Stimulated activated CD4-positive, alpha-beta T cell treated with anti-CD3 and anti-CD28 coated beads, Interleukin-4, amount 100 ng/mL, for 4 hours (primary cell): ENCODE measurements at places on chromosomes 13 and 19.

DNA sequence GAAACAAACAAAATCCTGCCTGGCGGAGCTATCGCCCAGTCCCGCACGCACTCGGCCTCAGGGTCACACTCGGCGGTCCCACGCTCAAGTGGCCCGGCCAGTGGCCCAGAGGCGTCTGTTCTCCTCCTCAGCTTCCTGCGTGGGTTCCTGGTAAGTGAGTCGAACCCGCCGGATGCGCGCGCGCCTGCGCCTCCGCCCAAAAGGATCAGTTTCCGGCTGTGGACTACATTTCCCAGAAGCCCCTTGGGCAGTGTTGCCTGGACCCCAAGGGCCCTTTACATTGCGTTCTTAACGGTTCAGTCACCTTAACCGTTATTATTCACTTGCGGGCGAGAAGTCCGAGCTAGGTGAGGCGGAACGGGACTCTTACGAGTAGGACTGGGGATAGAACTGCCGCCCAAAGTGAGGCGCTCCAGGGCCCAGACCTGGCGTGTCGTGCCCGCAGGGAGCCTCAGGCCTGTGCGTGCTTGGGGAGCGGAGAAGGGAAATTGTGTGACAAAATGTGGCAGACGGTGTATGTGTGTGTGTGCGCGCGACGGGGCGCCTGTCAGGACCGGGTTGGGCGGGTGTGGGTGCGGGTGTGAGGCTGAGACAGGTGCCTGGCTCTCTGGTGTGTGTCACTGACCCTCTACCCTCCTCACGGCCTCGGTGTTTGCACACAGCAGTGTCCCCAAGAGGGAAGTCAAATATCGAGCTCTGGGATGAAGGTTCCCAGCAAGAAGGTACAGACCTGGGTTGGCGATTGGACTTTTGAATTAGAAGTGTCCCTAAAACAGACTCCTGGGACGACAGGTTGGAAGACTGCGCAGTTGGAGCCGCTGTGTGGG is at the start of gene ZNF546:
Gene ZNF546, plus strand, starts transcription at position 250 of the 827 bp plus-strand sequence. CDS start 1,267 bp downstream, outside the sequence.
- DNase-seq, result peak; percentile 83

- no peak for DNase-seq
Observed at GRCh38 chr13:110263888-110264287, 43.1 kb downstream of the COL4A1 start.

DNA sequence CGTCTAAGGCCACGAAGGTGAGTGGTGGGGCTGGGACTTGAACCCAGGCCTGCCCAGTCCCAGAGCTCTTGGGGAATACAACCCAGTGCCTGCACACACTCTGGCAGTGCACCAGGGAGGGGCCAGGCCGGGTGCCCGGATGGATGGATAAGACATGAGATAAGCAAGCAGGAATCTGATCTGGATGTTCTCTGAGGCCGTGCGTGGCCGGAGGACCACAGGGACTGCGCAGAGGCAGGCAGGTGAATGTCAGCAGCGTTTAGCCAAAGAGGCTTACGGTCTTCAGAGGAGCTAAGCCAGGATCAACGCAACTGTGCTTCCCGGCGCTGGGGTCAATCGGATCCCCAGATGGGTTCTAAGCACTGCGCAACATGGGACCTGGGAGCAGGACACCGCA is 1.5 kb downstream of the ZNF787 start:
- DNase-seq, result no peak

GRCh38 chr13:48645845-48646244 is 7.9 kb upstream of the CYSLTR2 start:
- DNase-seq, result no peak

DNA sequence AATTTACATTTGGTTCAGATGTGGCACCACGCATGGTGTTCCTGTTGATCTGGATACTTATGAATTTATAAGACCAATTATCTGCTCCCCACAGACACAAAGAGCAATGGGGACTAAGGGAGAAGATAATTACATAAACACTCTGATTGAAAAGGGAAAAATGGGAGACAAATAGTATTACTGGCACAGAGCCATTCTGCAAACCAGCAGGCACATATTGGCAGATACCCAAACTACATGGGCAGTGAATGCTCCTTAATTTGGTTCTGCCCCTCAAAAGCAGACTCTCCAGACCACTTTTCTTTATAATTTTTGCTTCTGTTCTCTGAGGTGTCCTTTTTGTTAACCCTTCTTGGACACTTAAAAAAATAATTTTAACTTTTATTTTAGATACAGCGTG is 1674.2 kb downstream of the PCDH9 start:
- DNase-seq, result no peak

DNA sequence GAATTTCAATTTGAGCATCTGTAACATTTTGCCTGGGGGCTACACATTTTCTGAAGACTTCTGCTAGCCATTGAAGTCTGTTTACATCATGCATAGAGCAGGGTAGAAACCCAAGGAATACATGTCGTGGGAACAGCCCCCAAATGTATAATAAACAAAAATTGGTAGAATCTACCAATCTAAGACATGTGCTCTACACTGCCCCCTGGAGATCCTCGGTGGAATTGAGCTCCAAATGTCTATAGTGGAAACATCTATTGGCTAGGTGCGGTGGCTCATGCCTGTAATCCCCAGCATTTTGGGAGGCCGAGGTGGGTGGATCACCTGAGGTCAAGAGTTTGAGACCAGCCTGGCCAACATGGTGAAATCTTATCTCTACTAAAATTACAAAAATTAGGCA is 57.3 kb downstream of the MBD3L2B start:
- peak; percentile 46 for DNase-seq

DNA sequence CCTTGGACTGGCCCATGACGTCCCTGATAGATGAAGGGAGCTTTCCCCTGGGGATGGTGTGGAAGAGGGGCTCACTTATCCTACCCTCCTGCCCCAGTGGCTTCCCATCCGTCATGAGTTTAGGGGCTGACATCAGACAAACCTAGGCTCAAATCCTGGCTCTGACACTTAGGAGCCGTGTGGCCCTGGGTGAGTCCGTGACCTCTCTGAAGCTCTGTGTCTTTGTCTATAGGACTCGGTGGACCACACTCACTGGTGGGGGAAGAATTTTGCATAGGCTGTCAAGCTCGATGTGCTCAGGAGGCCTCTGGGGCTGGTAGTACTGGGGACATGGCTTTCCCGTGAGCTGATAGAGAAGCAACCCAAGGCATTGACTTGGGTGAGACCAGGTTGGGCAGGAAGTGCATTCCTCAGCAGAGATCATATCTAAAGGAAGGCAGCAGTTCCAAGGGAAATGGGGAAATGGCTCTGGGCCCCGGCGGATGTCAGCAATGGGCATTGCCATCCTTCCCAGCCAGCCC is 17.4 kb upstream of the AP1M2 start:
- no peak for DNase-seq

DNA sequence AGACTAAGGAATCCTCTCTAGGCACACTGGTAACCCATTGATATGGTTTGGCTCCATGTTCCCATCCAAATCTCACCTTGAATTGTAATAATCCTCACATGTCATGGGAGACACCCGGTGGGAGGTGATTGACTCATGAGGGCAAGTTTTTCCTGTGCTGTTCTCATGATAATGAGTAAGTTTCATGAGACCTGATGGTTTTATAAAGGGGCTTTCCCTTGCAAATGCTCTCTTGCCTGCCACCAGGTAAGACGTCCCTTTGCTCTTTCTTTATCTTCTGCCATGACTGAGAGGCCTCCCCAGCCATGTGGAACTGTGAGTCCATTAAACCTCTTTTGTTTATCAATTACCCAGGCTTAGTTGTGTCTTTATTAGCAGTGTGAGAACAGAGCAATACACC is 81.4 kb upstream of the GPC6 start:
- no peak for DNase-seq

DNA sequence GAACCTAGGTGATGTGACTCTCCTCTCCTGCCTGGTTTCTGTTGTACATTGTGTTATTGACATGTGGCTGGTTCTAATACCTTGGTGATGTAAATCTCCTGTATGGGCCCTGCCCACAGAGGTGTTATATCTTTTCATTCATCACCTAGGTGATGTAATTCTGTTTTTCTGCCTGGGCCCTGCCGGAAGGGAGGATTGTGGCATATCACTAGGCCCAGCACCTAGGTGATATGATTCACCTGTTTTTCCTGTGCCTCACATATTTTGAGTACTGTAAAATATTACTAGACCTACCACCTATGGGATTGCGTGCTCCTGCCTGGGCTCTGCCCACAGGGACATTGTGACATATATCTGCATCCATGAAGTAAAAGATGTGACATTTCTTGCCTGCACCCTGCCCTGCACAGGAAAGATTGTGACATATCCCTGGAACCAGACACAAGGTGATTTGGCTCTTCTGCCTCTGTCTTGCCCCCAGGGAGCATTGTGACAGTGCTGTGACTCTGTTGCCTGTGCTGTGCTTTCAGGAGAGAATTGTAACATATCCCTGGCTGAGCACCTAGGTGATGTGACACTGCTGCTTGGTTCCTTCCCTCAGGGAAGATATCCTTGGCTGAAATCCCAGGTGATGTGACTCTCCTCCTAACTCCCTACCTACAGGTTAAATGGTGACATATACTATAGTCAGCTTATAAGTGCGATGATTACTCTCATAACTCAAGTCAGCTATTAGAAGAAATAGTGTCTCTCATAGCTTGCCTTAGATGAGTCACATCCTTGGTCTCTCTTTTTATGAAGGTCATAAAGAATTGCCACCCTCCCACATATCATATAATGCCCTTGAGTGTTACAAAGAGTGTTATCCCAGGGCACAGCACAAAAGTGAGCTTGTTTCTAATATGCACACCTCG is 13.3 kb upstream of the ZNF681 start:
- no peak for DNase-seq

- no peak for DNase-seq
Observed at GRCh38 chr13:103539721-103540381, 473.6 kb upstream of the SLC10A2 start.

DNA sequence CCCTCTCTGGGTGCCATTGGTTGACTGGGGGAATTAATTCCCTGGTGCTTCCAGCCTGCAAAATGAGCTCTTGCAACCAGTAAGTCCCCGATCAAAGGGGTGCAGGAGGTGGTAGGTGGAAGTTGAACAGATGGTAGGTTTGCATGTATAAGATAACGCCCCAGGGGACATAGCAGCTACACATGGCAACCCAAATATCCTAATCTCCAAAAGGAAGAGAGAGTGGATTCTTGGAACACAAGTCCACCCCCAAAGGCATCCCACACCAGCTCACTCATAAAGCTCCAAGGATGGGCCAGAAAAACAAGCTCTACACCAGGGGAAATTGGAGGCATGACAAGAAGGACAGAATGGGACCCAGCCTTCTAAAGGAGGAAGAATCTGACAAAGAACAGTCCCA is 4.8 kb downstream of the CD209 start:
- no peak for DNase-seq

- no peak for DNase-seq
Observed at GRCh38 chr19:31995546-31995945, 349.9 kb upstream of the ZNF507 start.

DNA sequence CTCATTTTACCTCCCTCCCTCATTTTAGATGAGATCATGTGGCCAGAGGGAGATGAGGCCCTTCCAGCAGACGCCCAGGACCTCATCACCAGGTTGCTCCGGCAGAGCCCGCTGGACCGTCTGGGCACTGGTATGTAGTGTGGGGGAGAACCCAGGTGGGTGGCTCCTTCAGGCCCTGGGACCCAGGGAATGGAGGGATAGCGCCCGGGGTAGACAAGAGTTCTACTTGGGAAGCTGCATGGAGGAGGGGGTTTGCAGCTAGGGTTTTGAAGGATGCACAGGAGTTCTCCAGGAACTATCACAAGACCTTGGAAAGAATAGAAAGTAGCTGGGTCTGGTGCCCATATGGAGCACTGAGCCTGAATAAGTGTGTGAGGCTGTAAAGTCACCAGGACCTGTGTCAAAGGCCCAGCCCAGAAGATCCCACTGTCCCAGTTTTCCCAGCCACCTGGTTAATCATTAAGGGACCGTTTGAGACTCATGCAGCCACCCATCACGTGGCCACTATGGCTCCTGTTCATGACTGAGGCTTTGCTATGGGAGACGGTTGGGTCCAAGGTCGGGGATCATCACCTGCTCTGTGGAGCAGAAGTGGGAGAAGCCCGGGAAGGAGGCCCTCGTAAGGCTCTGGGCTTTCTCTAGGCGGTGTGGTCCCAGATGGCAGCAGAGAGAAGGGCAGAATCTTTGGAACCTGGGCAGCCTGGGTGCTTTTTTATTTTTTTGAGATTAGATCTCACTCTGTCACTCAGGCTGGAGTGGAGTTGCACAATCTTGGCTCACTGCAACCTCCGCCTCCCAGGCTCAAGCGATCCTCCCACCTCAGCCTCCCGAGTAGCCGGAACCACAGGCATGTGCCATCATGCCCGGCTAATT is 17.0 kb upstream of the PIK3R2 start:
- DNase-seq, result no peak

- DNase-seq, result no peak
Observed at GRCh38 chr19:19071897-19072296, 8.1 kb downstream of the SLC25A42 start.

- no peak for DNase-seq
Observed at GRCh38 chr13:47723898-47724297, 277.2 kb downstream of the SUCLA2 start.
